Hematopoietic multipotent progenitor cell treated with erythropoietin and hydrocortisone succinate and interleukin-3 and kit ligand, for 8 days (in vitro differentiated cells): ENCODE measurements at places on chromosomes 5 and 9.

DNA sequence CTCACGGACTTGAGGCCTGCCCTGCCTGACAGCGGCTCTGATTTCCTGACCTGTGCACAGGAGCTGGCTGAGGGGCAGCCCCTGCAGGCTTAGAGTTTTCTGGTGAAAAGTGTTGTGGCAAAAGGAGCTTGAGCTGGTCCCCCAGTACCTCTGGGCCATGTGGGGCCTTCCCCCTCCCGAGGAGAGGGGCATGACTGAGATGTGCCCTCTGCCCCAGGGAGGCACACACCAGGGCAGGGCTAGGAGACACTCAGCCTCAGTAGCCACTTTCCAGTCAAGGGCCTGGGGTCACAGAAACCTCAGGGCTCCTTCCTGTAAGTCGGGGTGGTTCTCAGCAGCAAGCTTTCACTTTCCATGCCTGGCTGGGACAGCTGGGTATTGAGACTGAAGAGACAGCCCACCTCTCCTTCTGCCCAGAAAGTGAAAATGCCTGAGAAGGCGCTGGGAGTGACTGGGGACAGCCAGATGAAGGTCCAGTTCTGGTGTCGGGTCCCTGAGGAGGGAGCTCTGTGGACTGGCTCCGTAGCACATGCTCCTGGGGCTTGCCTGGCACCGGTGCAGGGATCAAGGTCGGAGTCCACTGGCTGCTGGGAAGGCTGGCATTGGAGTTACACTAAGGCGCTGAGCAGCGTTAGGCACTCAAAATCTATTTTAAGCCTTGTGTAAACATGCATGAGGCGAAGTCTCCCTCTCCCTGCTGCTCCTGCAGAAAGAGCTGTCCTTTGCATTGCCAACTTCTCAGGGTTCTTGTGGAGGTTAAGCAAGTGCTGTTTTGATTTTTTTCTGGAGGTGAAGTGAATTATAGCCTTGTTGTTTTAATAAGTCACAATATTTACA lies 394.9 kb downstream of the GADD45G start:
- DNase-seq, result no peak

- DNase-seq, result no peak
These were observed 47.0 kb upstream of the CLK4 start for GRCh38 chr5:178673801-178674295.

DNA sequence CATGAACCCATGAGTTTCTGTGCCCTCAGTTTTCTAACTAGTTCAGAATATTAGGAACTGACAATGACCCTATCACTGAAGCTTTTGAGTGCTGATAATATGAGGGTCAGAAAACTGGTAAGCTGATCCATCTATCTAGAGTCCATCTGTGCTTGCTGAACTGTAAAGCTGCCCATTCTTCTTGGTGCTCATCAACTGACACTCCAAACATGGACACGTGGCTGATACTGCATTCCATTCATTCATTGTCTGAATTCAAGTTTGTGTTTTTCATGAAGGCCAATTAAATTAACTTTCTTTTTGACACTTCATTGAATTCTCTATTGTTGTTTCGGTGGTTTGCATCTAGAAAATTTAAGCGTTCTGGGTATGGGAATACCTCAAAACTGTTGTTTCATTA lies 17.6 kb downstream of the NREP start:
- DNase-seq, result no peak

GRCh38 chr9:97983589-97984187 lies 547 bp downstream of the ANP32B start:
- DNase-seq, result peak; percentile 45

DNA sequence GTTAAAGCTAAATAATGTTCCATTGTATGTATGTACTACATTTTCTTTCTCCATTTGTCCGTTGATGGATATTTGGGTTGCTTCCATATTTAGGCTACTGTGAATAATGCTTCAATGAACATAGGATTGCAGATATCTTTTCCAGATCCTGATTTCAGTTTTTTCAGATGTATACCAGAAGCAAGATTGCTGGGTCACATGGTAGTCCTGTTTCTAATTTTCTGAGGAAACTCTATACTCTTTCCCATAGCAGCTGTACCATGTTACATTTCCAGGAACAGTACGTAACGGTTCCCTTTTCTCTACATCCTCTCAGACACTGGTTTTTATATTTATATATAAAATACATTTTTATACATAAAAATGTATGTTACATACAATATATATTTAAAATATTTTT lies 121.8 kb downstream of the GCNT1 start:
- no peak for DNase-seq
